Erythroblast (primary cell): ENCODE measurements at places on chromosomes 2 and 18.

DNA sequence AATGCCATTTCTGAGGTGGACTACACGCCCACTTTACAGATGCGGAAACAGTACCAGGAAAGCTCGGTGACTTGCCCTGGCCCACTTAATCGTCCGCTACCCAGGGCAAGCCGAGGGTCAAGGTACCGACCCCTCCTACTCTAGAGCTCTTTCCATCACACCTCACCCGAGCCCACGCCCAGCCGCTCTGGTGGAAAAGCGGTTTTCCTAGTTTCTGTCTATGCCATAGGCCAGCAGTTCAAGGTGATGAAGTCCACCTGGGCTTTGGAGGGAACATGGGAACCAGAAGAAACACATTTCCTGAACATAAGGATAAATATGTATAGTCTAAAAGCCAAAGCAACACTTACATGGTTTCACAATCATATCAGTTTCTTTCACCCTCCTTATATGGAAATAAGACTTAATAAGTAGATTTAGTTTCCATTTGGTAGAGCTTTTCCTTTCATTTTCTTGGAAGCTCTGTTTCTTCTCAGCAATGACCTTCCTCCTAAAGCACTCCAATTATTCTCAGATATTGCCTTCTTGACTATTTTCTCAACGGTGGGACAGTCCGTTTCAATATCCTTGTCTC, 567 bp downstream of the VWA3B start:
- DNase-seq, result no peak

GRCh38 chr2:144948205-144948855, 428.4 kb upstream of the ZEB2 start:
- DNase-seq, result peak; percentile 49

- no peak for DNase-seq
These were observed 93.8 kb upstream of the PHLPP1 start for GRCh38 chr18:62621546-62621945.

DNA sequence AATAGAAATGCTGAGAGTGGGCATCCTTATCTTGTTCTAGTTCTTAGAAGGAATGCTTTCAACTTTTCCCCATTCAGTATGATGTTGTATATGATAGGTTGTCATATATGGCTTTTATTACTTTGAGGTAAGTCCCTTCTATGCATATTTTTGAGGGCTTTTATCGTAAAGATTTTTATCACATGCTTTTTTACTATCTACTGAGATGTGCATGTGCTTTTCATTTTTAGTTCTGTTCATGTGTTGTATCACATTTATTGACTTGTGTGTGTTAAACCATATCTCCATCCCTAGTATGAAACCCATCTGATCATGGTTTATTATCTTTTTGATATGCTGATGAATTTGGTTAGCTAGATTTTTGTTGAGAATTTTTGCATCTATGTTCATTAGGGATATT, 1008.8 kb downstream of the CNTNAP5 start:
- no peak for DNase-seq

- DNase-seq, result no peak
These were observed 140.5 kb upstream of the PELI1 start for GRCh38 chr2:64284751-64285150.

DNA sequence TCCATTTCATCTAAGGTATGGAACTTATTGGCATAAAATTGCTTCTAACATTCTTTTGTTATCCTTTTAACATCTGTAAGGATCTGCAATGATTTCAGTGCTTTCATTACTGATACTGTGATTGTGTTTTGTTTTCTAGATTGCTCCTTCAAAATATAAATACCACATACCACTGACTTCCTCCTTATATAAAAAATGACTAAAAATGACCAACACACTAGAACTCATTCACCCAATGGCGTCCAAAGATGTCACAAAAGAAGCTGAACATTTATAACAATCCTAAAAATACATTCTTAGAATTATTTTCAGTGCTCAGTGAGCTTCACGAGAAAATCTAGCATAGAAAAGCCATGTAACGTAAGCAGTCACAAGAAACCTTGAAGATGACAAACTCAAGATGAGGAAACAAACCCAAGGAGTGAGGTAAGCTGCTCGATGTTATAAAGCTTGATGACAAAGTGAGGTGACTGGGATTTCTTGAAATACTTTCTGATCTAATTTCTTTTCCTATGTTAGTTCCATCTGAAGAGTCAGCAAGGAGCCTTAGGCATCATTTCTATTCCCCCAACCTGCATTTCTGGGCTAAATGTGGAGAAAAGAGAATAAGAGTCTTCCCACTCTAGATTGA, 42.6 kb downstream of the PNO1 start:
- DNase-seq, result peak; percentile 33

- DNase-seq, result no peak
These were observed 96.2 kb downstream of the BARD1 start for GRCh38 chr2:214713080-214713830.

- no peak for DNase-seq
These were observed 308.4 kb upstream of the RAB12 start for GRCh38 chr18:8300751-8301410.

GRCh38 chr2:218368621-218369153, 12.0 kb downstream of the CATIP start:
- peak; percentile 30 for DNase-seq
